ENCODE measurements at places on chromosomes 2 and 18.

DNA sequence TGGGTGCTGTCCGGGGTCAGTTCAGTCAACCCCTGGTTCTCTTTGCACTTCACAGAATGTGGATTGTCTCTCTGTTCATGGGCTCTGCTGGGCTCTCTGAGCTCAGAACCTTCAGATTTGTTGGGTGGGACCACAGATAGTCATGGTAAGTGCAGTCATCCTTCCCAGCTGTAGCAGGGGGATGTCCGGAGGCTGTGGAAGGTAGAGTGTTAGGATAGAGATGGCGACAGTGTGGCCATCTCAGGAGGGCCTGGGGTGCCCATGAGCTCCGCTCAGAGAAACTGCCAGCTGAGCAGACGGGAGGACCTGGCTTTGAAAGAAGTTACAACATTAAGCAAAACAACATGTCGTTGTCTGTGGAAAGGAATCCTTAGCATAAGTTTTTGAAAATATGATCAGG, 149.8 kb downstream of the FAM210A start:
- DNase-seq, result no peak

GRCh38 chr2:47056374-47056773, 98.7 kb downstream of the STPG4 start:
- DNase-seq, result no peak

DNA sequence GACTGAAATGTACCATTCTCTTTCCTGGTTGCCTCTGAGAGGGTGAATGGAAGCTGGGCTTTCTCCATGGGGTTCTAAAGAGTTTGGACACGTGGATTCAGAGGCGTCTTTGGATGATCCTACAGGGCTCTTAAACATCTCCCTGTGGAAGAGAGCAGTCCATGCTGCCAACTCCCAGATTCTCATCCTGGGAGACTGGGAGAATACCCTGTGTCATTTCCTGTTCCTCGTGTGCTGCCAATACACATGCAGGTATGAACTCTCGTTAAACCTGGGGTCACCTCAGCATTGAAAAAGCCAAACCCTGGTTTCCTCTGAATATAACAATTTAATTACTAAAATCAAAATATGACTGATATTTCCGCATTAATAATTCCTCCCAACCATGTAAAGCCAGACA, 73.3 kb upstream of the NT5C1B start:
- DNase-seq, result no peak

GRCh38 chr2:127231130-127231865, 11.2 kb upstream of the CYP27C1 start:
- DNase-seq, result no peak

DNA sequence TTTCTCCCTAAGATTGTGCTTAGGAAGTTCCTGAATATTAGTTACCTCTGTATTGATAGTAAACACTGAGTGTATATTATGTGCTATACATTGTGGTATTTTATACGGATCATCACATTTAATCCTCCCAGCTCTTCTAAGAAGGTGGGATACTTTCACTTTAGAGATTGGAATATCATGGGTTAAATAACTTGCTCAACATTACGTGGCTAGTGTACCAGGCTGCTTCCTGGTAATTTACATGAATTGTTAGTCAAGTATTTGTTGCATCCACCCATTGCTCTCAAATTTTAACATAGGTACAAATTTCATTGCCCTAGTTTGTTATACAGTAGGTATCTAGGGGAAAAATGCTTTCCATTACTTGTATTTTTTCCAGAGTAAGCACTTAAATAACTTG, 21.4 kb downstream of the FAM98A start:
- DNase-seq, result no peak

- DNase-seq, result peak; percentile 15
Observed at GRCh38 chr18:49944663-49945062, 131.3 kb upstream of the ACAA2 start.

GRCh38 chr2:190786404-190787166, 94.0 kb upstream of the GLS start:
- DNase-seq, result no peak

DNA sequence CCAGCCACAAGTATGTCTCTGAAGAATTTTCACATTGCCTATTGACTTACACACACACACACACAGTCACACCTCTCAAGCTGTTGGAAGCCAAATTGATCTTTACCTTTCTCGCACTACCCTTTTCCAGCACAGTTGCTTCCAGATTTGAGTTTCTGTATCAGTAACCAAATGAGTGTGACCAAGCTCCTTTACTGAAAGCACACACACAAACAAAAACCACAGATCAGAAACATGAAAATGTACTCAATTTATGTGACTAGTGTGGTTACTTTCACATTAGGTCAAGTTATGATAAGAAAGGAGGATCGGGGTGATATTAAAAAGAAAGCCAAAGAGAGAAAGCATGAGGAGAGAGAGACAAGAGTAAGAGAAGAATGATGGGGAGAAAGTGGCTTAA, 993.9 kb upstream of the POU3F3 start:
- no peak for DNase-seq

GRCh38 chr2:234880551-234881211, 71.1 kb upstream of the SH3BP4 start:
- DNase-seq, result no peak

DNA sequence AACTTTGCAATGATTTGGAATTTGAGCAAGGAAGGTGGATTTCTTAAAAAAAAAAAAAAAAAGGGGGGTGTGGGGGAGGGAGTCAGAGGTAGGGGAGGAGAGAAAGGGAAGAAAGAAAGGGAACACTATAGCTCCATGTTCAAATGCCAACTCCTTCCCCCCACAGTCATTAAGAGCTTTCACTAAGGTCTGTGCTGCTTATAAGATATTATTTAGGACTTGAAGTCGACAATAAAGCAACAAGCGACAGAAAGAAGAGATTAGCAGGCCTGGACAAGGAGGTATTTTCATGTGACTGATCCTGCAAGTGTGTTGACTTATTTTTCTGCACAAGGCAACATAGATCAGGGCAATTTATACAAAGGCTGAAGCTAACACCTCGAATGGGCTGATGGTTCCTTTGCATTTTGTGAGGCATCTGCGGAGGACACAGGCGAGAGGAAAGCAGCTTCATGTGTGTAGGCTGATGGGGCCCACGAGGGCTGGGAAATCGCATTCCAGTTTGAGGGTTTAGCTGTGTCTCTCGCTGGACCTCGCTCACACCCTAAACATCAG, 382.0 kb downstream of the SOX11 start:
- peak; percentile 81 for DNase-seq

DNA sequence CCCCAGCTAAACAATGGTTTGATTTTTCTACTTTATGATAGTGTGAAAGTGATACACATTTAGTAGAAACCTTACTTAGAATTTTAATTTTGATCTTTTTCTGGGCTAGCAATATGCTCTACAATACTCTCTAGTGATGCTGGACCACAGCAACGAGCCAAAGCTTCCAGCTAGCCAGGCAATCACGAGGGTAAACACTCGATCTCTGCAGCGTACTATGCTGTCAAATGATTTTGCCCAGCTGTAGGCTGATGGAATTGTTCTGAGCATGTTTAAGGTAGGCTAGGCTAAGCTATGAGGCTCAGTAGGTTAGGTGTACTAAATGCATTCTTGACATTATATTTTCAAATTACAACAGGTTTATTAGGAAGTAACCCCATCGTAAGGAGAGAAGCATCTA, 207.5 kb downstream of the LRRTM4 start:
- DNase-seq, result peak; percentile 35

DNA sequence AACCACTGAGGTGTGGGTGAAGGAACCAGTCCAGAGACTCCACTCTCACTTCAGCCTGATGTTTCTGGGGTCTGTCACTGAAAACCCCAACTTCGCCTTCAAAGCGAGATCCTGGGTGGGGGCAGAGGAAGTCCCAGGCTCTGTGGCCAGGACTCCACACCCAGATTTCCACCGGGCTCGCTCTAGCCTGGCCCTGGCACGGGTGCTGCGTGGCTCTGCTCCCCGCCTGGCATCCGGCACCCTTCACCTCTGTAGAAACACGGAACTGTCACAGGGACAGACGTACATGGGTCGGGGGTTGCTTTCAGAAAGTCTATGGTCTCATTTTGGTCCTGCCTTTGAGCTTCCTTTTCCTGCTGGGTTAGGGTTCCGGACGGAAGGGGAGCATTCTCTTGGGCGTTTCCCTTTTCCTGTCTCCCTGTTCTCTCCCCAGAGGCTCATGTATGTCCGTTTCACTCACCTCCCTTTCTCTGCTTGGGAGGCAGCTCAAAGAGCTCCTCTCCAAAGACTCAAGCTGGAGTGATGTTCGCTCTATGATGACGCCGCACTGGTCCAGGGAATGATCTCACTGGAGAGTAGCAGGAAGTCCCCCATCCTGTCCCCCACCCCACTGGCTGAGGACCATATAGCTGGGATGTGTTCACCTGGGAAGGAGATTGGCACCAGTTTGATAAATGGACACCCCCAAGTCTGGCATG, 41.5 kb downstream of the ODC1 start:
- DNase-seq, result no peak

- DNase-seq, result no peak
Observed at GRCh38 chr2:225452677-225453076, 53.2 kb downstream of the NYAP2 start.

GRCh38 chr2:234304950-234305349, 191.9 kb downstream of the ARL4C start:
- no peak for DNase-seq

DNA sequence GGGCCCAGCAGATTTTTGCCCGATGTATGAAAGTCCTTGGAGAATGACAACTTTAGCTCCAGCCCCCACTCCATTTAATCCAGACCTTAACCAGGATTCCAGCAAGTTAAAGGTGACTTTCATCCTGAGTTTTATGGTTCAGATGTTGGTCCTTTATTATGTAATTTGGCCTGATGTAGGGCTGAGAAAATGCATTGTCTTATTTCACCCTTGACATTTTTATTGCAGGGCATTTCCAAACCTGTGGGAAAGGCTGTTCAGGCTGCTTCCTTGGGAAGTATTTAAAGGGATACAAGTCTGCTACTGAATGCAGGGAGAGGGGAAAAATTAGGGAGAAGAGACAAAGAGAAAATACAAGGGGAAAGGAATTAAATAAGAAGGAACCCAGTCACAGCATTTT, 48.8 kb downstream of the ASB1 start:
- no peak for DNase-seq

- DNase-seq, result peak; percentile 77
Observed at GRCh38 chr2:3303583-3304406, 73.8 kb downstream of the EIPR1 start.

- DNase-seq, result no peak
Observed at GRCh38 chr2:97005353-97005752, 19.0 kb upstream of the FAM178B start.

DNA sequence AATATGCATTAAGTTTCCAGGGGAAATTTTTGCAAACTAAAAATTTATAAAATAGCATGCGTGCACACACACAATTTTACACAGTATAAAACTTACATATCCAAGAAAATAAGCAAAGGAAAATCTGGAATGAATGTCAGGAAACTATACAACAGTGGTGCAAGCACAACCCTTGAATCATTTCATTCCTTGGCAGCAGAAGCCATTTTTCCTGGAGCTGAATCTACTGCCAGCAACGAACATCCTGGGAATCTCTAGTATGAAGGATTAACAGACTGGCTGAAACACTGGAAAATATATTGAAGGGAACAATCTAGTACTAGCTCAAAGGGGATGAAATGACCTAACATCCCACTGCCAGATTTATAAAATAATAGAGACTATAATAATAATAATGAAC, 235.3 kb downstream of the DYM start:
- no peak for DNase-seq

DNA sequence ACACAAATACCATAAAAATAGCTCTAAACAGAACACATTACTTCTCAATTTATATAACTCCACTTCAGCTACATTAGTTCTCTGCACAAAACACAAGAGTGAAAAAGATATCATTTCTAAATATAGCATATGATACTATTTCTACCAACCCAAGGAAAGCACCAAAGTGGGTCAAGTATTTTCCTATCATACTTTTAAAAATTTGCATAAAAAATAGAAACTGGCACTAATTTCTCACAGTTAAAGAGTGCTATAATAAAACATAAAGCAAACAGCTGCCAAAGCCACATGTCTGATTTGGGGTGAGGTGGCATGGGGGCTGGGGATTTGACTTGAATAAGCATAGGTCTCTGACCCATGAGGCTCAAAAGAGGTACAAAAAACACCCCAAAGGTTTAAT, 61.5 kb downstream of the BARD1 start:
- no peak for DNase-seq

DNA sequence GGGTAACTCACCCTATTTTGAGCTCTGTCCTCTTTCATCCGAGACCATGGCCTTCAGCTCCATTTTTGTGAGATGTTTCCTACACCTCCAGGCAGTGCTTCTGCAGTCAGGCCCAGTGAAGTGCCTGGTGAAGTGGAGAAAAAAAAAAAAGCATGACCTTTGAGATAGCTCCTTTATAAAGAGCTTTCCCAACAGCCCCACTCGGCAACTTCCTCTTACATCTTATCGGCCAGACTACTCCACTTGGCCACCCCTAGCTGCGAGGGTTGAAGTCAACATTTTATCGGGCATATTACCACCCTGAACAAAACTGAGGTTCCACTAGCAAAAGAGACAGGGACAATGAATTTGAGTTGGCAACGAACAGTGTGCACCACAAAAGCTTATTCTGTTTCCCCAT, 124.8 kb upstream of the RNF152 start:
- DNase-seq, result no peak

DNA sequence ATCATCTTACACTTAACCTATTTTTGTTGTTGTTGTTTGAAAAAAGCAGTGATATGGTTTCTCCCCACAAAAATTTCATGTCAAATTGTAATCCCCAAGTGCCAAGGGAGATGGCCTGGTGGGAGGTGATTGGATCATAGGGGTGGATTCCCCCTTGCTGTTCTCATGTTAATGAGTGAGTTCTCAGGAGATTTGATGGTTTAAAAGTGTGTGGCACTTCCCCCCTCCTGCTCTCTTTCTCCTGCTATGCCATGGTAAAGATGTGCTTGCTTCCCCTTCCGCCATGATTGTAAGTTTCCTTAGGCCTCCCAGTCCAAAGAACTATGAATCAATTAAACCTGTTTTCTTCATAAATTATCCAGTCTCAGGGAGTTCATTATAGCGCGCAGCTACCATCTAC, 1362.7 kb upstream of the FAM98A start:
- no peak for DNase-seq

DNA sequence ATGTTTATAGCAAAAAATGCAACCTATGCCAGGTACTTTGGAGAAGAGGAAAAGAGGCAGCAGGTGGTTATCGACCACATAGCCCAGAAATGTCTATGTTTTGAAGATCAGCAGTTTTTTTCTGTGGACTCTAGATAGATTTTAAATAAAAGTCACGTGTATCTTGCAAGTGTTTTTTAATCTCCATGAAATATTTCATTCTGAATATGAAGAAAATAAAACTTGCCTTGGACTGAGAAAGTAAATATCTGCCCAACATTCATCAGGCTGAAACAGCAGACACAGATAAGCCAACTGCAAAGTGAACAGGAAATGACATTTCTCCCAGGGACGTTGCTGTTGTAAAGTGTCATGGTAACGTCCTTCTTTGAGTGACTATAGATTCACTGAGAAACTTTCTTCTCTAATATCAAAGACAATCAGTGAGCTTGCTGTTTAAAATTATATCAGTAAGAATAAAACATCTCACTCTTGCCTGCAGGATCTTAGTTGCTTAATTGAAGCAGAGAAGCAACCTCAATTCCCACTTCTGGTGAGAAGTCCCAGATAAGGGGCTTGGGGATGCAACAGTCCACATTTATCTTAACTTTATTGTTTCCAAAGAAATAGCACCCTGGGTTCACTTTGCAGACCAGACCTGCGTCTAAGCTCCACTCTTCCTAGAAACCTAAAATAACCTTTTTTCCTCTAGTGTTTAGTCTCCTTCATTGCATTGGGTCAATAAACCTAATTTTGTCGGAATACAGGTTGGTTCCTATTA, 6.3 kb downstream of the MYOM1 start:
- DNase-seq, result no peak

- no peak for DNase-seq
Observed at GRCh38 chr18:9446839-9447238, 28.5 kb upstream of the RALBP1 start.
